Peyer's patch (tissue), 4 donors: ENCODE measurements at places on chromosomes 4 and X. TPM values are rescaled to one million over a fixed set of nuclear protein-coding genes. Genes with fewer than 3 reads are reported as not detected.

DNA sequence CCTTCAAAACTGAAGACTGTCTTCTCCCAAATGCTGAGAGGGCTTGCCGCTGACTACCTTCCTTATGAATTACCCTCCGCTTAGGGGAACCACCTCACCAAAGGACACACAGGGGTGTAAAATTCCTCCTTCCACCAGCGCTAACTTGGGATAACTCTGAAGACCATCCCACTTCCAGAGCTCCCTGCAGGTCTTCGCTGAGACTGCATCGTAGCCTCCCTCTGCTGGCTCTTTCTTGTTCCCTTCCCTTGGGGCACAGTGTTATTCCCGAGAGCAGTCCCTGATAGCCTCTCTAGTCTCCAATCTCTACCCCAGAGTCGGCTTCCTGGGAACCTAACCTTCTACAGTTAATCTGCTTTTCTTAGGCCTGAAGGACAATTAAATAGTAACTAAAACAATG, 725.5 kb upstream of the ATOH1 start:
- no peak for DNase-seq

DNA sequence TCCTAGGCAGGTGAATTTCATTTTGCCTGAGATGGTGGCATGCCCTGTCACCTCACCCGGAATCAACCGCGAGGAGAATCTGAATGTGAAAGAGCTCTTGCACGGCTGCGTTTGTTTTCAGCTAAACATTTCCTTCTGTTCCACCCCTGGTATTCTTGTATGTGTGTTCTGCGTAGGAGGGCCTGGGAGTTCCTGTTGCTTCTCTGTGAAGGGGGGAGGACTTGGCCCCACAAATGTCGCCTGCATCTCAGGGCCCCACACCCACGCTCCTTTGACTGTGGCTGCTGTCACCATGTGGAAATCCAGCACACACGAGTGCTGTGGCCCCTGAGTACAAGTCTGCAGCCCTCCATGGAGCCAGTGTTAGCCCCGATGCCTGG, 45.8 kb upstream of the CLCN4 start:
- no peak for DNase-seq

GRCh38 chr4:5018096-5018495, 1.2 kb downstream of the CYTL1 start:
- no peak for DNase-seq

DNA sequence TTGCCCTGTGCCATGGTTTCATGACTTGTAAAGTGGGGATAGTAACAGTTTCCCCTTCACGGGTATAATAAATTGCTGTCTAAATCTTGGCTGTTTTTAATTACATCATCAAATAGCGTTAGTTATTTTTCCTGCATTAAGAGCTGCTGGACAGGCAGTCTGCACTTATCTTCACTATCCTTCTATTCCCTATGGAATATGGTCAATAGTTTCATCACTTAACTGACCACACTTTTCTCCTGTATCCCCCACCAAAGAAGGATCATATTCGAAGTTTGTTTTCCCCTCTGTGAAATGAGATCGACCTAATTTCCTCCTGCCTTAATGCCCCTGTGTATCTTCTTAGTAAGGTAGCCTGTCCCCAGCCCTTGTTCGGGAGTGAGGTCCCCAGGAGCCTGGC, 133.2 kb downstream of the SHROOM3 start:
- no peak for DNase-seq

DNA sequence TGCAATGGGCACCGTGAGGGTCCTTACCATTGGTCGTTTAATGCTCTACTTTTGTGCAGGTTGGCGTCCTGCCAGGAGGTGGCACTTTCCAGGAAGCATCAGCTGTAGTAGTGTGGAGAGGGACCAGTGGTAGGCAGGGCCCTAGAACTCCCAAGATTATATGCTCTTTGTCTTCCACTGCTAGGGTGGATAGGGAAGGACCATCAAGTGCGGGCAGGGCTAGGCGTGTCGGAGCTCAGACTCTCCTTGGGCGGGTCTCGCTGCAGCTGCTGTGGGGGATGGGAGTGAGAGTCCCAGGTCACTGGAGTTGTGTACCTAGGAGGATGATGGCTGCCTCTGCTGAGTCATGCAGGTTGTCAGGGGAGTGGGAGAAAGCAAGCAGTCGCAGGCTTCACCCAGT, 134.7 kb downstream of the KLF8 start:
- no peak for DNase-seq

DNA sequence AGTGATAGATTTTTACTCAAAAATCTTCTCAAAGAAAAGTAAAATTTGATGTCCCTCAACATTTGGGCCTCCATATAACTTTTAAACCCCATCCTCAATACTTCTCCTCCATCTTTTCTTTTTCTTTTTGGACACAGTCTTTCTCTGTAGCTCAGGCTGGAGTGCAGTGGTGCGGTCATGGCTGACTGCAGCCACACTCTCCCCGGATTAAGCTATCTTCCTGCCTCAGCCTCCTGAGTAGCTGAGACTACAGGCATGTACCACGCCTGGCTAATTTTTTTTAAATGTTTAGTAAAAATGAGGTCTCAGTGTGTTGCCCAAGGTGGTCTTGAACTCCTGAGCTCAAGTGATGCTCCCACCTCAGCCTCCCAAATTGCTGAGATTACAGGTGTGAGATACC, 33.1 kb downstream of the KDM6A start:
- peak; percentile 50 for DNase-seq

- no peak for DNase-seq
These were observed 754 bp upstream of the KLF3 start for GRCh38 chr4:38663090-38663800.

DNA sequence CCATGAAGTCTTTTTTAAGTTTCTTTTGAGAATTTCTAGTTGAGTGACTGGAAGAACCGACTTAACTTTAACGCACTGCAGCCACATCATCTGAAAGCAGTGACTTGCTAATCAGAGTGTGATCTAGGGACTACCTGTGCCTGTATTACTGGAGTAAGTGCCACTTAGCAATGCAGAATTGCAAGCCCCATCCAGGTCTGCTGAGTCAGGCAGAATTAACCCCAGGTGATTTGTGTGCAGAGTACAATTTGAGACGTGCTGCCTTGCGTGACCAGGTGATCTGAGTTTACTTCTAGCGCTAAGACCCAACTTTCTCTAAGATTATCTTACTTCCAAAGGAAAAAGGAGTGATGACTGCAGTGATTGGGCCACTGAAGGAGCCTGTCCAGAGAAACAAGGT, 85.3 kb downstream of the CLCN4 start:
- no peak for DNase-seq

GRCh38 chr4:72899621-72900020, 169.9 kb downstream of the COX18 start:
- no peak for DNase-seq

- no peak for DNase-seq
These were observed 69.5 kb downstream of the PDE5A start for GRCh38 chr4:119559044-119559647.

DNA sequence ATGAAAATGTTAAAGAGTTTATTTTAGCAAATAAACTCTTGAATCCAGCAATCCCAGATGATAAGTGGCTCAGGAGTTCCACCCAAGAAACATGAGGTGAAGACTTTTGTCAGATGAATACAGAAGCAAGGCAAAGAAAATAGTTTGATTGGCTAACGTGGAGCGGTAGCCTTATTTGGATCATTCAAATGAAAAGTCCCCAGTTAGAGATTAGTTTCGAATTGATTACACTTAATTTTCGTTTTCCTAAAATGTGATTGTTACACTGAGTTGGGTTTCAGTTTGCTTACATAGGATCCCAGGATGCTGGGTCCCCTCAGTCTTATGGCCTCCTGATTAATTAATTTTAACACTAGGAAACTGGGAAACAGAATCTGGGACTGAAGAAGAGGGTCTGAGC, 76.4 kb upstream of the RPA4 start:
- no peak for DNase-seq

- no peak for DNase-seq
These were observed 6.5 kb upstream of the USP46 start for GRCh38 chr4:52665592-52665991.

DNA sequence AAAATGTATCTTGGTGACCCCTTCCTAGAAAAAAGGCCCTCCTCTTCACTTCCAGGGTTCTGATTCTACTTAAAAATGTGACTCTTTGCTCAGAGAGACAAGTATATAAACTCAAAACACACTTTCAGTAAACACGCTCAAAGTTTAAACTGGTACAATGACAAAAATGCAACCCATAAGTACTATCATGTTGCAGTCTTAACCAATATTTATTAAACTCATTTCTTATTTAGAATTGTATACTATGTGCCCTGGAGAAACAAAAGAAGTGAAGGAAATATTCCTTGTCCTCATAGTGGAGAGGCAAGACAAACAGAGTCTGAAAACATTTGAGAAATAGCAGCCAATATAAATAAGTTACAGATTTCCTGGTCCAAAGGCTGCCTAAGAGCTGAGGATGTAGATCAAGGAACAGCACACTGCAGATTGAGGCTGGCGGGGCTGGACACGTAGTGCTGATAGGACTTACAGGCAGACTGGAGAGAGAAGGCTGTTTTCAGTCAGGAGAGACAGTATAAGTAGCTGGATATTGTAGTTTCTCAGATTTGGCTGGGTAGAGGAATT, 39.1 kb upstream of the ANXA3 start:
- DNase-seq = no peak

The PPP2R2C gene
- not detected for total RNA-seq

The HEPH gene
- 249 TPM for total RNA-seq

GRCh38 chrX:139126493-139126892, 404.0 kb upstream of the F9 start:
- DNase-seq = no peak

DNA sequence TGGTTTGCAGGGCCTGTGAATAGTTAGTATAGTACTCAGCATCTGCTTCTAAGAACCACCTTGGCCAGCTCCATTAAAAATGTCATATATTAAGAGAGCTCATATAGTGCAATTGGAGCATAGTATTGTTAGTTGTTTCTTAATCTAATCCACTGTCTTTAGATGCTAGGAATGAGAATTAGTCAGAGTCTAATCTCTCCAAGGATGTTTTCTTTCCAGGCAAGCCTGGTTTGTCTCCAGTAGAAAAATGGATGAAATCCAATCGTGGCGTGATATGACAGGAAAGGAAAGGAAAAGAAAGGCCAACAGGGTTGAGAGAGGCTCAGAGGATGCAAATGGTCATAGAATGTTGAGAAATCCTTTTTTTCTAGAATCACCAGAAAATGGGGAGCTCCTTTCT, 15.0 kb upstream of the TMEM164 start:
- no peak for DNase-seq

The HTR2C gene
- total RNA-seq = not detected

GRCh38 chr4:687971-688853, 739 bp downstream of the SLC49A3 start:
- DNase-seq = no peak

DNA sequence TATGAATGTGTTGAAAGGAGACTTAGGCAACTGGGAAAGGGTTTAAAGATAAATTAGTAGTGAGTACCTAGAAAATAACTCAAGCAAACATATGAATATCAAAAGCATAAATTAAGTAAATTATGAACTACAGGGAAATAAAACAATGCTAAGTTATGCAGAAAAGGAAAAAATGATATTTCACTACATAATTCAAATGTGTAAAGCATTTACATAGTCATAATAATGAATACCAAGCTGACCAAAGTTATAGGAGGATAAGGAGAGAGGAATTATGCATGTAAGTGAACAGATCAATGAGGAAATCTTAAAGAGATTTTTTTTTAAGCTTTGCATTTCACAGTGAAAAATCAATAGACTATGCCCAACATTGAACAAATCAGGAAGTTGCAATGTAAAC, 145.0 kb downstream of the HDX start:
- no peak for DNase-seq

- no peak for DNase-seq
These were observed 43.1 kb upstream of the FREM3 start for GRCh38 chr4:143743591-143743990.

GRCh38 chrX:55143621-55144020, 54.8 kb downstream of the PAGE2 start:
- DNase-seq = no peak

The NEUROG2 gene
- not detected for total RNA-seq

DNA sequence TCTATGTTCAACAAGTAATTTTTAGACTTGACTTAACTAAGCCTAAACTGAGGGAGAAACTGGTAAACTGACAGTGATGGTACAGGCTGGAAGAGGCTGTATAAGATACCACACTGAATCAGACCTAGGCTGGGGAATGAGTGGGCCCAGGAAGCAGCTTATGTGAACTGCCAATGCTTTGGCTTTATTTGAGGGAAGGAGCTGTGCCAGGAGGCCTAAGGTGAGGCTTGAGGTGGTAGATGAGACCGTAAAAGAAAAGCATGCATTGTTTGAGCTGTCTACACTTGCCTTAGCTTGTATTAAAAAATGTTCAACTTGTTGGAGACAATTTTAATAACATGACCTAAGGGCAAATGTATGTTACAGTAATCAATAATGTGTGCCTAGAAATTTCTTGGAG, 96.2 kb downstream of the RS1 start:
- no peak for DNase-seq

DNA sequence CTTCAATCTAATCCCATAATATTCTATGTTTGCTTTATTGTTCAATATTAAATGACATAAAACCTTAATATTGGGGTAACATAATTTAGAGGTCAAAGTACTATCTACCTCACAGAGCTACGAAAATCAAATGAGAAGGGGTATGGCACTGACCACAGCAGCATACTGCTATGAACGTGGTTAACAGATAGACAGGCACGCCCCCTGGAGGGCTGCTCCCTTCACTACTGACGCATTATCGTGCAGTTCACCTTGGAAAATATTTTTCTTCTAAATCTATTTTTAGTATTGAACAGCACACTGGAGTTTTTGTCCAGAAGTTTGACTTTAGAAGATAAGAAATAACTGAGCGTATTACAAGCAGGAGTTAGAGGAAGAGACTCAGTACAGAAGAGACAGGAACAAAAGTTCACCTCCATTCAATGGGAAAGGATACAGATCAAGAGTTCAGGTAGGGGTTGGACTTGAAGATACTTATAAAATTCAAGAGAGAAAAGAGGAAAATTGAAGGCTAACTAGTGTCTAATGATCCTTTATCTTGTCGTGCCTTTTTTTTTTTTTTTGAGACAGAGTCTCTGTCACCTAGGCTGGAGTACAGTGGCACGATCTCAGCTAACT, 22.7 kb downstream of the MAP9 start:
- peak; percentile 60 for DNase-seq
